Lower lobe of right lung (tissue), 2 donors: ENCODE measurements at places on chromosomes 2 and 18.

DNA sequence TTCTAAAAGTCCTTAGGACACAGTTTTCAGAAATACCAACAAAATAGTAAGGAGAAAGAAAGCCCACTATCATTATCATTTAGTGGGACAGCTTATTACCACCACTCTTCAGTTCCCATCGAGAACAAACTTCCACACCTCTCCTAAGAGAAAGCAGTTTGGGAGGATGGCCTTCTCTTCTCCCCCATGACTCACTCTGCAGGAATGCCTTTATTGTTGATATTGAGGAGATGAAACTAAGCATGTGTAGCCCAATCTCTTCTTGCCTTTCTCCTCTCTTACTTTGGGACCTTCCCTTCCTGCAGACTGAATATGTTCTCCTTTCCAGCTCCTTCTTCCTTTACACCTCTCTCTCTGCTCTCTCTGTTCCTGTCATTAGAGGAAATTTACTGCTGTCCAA, 30.0 kb upstream of the ERMN start:
- no peak for DNase-seq

DNA sequence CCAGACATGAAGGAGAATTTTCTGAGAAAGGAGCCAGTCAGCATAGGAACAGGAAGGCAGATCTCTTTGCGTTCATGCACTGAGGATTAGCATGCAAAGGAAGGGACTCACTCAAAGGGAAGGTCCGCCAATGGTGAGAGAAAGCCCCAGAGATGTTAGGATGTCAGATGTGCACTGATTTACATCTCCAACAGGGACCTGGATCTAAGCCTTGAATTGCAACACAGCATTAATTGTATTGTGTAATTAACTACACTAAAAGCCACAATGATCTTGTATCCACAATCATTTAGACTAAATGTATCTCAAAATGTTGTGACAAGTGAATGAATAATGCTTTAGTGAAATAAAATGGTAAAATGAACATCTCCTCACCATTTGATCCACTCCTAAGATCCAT, 4.2 kb downstream of the SERPINB5 start:
- no peak for DNase-seq

DNA sequence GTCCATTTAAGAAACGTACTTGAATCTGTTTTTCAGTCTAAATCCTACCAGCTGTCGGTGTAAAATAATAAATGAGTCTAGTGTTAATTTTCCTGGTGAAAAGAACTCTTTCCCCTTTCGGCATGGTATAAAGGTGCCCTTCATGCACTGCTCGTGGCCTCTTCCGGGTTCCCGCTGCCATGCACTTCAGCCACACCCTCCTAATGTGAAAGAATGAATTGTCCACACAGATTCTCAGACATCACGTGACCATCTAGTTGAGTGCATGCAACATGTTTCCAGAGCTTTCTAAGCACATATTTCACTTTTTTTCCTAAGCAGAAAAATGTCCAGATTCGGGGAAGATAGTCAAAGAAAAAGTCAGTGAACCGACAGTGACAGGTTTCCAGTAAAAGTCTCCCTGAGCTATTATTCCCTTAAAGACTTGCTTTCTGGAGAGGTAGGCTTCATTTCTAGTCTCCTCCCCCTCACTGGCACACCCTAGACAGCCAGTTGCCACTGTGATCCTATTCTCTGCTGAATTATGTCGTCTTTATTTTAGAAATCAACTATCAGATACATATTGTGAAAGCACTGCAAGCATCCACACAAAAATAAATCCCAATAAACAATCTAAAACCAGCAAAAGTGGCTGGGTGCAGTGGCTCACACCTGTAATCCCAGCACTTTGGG, 65.9 kb upstream of the RPL31 start:
- no peak for DNase-seq

DNA sequence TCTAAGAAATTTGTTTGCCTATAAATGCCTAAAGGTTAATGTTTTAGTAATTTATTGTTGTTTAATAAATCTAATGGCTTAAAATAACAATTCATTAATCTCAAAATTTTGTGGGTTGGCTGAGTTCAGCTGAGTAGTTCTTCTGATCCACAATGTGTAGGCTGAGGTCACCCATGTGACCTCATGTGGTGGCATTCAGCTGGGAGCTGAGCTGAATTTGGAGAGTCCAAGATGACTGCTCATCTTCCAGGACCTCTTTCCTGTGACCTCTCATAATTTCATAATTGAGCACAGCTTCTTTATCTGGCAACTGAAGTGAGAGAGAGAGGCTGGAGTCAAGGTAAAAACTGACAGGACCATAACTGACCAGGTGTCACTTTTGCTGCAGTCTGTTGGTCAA, 132.4 kb downstream of the TXNL1 start:
- DNase-seq: no peak

DNA sequence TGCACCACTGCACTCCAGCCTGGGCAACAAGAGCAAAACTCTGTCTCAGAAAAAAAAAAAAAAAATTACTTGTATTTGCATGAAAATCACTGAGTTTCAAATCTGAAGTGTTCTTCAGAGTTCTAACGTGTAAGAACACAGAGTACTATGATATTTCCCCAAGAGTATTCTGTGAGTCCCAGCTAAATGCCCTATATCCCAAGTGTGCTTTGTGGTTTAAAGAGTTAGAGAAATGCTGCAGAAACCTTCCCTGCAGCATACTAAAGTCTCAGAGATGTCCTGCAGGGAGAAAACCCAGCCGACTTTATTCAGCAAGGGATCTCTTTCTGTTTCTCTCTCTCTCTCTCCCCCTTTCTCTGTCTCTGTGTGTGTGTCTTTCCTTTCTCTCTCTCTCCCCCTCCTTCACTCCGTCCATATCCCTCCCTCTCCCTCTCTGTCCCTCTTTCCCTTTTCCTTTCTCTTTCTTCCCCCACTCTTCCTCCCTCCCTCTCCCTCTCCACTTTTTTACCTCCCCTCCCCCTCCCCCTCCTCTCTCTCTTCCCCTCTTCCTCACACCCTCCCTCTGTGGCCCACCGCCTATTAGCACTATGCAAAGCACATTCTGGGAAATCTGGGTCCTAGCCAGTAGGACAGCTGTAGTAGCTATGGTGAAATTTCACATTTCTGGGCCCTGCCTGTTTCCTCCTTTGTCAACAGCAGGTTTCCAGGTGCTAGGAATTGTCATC, 54.2 kb downstream of the ACTR2 start:
- no peak for DNase-seq

- DNase-seq: no peak
These were observed 310.3 kb downstream of the GALNT13 start for GRCh38 chr2:154182008-154182407.

- DNase-seq: no peak
These were observed 67.6 kb downstream of the SDC1 start for GRCh38 chr2:20157193-20157891.

DNA sequence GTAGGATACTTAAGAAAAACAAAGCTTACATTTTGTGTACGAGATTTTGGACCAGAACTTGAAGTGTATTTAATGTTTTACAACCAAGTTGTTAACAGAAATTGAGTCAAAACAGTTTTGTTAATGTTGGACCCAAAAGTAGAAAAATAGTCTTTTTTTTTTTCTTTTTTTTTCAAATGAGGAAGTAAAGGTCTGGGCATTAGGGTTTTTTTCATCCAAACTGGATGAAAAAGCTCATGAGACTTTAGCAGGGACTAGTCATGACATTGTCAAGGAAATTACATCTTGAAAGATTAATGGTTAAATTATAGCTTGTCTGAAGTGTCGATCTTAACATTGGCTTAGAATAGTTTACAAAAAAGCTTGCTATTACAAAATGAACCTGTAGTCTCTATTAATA, 32.3 kb downstream of the CCNT2 start:
- no peak for DNase-seq

DNA sequence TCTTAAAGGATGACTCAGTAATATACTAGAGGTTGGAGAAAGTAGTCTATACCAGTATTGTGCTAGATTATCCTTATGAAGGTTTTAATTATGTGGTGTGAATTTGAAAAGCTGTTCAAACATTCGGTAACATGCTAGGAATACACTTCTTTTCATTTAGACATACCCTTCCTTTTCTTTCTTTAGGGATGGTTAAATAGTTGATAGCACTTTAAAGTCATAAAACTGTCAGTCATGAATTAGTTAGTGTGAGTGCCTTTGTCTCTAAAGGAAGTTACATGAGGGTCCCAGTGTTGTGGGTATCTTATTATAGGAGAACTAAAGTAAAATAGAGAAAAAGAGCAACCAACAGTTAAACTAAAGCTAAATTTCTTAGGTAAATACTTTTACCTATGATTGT, 149.3 kb downstream of the CSRNP3 start:
- DNase-seq: no peak

DNA sequence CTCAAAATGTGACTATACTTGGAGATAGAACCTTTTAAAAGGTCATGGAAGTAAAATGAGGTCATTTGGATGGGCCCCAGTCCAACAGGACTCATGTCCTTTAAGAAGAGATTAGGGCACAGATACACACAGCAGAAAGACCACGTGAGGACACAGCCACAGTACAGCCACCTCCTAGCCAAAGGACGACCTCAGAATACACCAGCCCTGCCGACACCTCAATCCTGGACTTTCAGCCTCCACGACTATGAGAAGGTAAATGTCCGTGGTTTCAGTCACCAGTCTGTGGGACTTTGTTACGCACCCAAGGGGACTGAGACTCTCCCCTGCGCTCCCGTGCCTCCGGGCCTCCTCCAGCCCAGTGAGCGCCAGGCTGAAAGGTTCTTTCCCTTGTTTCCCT, 30.2 kb upstream of the HPCAL1 start:
- DNase-seq: no peak

DNA sequence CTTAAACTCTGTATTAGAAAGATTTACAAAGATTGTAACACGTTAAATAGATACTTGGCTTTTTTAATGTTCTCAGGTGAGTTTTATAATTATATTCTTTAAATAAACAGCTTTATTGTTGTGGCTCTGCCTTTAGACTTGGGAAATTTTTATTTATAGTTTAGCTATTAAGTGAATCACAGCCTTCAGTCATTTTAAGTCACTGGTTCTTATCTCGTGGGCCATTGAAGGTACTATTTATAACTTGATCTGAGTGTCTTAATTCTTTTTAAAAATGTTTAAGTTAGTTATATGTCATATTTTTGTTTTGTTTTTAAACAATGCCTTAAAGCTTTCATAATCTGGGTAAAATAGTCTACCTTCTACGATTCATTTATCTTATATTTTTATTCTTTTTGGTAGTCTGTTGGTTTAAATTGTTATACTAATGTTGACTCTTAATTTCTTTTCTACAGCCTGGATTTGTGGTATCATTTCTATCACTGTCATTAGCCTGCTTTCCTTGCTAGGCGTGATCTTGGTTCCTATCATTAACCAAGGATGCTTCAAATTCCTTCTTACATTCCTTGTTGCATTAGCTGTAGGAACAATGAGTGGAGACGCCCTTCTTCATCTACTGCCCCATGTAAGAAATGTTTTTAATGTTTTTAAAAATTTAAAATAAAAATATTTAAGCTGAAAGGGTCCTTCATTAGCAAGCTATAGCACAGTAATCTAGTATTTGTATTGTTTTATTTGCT, 49.3 kb downstream of the SLC39A10 start:
- no peak for DNase-seq

GRCh38 chr2:218980735-218981389, 4.1 kb downstream of the FEV start:
- no peak for DNase-seq

DNA sequence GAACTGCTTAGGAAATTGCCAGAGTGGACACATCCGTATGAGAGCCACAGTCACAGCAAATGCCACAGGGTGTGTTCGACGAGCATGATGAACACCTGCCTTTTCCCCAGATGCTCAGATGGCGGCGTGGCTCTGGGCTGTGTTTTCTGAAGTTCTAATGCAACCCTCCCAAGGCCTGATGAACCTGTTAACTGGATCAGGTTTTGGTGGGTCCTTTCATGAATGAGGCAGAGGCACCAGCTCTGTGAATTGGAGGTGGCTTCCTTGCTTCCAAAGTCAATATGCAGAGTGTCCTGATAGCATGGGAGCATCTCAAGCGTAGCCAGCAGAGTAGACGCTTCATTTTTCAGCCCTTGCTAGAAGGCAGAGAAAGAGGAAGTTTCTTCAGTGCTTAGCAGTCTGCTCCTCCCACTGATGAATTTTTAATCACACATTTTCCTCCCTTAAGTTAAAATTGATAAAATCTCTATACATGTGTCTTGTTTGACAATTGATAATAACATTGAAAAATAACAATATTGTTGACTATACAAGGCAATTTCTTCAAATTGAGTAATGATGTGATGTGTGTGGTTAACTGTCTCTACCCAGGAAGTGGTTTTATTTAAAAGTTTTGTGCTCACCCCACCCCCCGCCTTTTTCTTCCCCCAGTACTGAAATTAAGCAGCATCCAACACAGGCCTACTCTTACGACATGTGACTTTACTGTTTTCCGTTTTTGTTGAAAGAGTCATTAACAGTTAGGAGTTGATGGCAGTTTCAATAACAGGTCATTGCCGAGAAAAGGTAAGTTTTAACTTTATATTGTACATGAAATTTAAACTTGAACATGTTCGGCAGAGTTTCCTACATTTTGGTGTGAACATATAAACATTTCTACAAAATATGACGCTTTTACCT, at the start of gene ARHGAP15:
Gene ARHGAP15, plus strand, starts transcription at position 739 of the 900 bp plus-strand sequence.
- DNase-seq: peak; percentile 59

DNA sequence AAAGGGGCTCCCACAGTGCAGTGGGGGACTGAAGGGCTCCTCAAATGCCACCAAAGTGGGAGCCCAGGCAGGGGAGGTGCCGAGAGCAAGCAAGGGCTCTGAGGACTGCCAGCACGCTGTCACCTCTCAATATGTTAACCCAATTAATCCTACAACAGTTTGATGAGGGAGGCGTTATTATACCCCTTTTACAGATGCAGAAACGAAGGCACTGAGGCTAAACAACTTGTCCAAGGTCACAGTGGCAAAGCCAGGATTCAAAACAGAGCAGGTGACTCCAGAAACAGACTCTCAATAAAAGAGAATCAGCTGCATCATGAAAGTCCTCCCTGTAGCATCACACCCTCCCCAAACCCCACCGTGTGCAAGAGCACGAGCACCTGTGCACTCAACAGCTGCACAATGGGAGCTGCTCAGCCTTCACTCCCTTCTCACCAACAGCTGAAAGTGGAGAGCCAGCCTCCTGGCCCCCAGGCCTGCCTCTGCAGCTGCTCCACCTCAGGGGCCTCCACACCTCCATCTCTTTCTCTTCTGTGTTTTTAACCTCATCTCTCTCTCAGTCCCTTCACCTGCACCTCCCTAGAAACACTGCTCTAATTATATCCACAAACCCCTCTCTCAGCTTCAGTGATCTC, 8.1 kb downstream of the NPC1 start:
- DNase-seq: no peak

DNA sequence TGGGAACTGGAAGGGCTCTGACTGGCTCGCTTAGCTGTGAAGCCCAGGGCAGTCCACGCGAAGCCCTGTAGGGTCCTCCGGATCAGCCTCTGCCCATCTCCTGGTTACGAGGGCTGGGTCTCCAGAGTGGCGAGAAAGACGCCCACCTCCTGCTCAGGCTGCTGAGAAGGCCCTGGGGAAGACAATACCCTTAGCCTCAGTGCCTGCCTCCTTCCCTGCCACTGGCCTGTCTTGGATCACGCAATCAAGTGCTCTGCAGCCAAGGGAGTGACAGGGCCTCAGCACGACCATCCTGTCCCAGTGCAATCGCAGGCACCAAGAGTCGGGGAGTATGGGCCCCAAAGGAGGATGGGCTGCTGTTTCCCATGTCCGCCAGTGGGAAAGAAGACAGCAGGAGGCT, 165.7 kb upstream of the GLI2 start:
- DNase-seq: no peak

GRCh38 chr2:120904830-120905234, 169.2 kb downstream of the GLI2 start:
- DNase-seq: no peak
